ENCODE measurements at places on chromosomes 16 and 17. TPM values are rescaled to one million over a fixed set of nuclear protein-coding genes. Genes with fewer than 3 reads are reported as not detected.

GRCh38 chr17:14901376-14901775, 363.8 kb downstream of the PMP22 start:
- DNase-seq = no peak

GRCh38 chr17:72423286-72423589, 302.4 kb downstream of the SOX9 start:
- no peak for DNase-seq

DNA sequence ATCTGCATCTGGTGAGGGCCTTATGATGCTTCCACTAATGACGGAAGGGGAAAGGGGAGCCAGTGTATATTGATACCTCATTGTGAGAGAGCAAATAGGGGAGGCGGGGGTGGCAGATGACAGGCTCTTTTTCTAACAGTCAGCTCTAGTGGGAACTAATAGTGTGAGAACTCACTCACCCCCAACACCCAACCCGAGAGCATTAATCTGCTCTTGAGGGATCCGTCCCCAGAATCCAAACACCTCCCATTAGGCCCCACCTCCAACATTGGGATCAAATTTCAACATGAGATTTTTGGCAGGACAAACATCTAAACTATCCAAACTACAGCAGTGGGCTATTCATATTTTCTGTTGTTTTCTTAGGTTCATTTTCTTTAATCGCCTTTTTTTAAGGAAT, 54.4 kb downstream of the BPTF start:
- DNase-seq = peak; percentile 48

DNA sequence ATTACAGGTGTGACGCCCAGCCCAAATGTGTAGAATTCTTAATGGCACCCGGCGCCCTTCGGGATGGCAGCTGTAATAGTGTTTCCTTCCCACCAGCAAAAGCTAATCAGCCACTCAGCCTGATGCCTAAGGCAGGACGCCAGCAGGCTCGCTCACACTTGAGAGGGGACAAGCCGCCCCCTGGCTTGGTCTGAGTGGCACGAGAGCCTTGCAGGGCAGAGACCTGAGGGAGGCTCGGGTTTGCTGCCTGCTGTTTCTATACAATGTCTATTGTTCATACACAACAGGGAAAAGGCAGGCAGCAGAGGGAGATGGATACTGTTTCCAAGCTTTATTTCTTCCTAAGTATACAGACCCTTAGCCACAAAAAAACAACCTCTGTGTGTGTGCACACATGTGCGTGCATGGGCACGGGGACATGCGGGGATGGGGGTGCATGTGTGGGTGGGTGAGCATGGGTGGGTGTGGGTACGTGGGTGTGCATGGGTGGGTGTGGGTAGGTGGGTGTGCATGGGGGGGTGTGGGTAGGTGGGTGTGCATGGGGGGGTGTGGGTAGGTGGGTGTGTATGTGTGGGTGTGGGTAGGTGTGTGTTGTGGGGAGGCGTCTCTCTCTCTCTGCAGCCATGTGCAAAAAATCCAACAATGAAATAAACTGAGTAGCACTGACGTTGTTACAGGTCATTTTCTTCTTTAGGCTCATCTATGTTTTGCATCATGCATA, 10.0 kb downstream of the SLC38A8 start:
- DNase-seq = no peak

The ODAD4 gene
- 1.8 TPM for total RNA-seq

Measured in GM23338 (cell line).